ENCODE measurements at places on chromosomes 6 and 20.

- DNase-seq: no peak
Measured at GRCh38 chr6:98880486-98880885, 46.1 kb downstream of the POU3F2 start.

- no peak for DNase-seq
Measured at GRCh38 chr6:36743538-36744303, 46.1 kb downstream of the RAB44 start.

- DNase-seq: no peak
Measured at GRCh38 chr20:10555865-10556308, 117.9 kb downstream of the JAG1 start.

DNA sequence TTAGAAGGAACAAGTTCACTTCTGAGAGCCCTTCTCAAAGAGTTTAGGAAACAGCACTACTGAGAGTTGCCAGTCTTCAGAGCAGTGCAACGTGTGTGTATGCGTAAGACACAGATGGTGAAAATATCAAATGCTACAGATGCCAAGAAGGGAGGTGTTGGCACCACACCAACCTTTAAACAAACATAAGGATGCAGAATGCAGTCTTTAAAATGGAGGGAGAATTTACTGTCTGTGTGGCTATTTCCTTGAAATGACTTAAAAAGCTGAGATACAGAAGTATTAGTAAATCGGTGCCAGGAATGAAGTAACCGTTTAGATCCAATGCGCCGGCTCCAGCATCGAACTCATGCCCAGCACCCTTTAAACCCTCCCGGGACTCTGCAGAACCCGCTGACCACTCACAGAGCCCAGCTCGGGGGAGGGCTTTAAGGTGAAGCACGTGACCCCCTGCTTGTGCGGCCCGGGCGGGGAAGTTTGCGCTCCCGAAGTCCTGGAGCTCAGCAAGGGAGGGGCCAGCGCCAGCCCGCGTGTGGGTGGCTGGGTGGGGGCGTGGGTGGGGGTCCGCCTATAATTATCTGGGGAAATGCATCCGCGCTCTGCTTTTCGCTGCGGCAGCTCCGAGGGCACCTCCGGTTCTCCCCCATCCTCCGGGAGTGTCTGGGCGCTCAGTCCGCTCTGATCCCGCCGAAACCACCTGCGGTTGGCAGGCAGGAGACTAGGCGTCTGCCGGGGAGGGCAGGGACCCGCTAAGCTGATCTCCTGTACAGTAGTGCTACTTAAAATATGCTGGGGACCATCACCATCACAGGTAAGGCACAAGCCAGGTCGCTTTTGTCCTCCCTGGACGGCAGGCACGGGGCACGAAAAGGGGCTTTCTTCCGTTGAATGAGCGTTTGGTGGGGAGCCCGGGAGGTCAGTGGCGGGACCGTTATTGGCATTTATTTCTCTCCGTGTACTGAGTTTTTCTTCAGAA, 66.0 kb downstream of the ZBTB2 start:
- DNase-seq: no peak
